ENCODE measurements at places on chromosomes 2 and 18.

DNA sequence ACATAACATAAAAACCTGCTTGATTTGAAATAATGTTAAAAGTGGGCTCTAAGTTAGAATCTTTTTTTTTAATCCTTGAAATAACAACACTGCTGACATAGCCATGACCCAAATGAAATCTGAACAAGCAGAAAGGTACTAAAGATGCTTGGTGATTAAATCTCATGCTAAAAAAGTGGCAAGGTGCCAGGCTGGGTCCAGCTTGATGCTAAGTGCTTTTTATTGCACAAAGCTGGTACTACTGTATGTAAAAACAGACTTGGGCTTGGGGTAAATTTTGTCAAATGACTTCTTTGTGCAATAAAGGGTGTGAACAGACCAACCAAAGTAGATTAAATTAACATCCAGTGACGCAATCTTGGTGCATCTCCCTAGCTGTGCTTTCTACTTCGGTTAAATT lies 13.4 kb downstream of the BCL11A start:
- DNase-seq = no peak

GRCh38 chr18:75172299-75173124 lies 36.4 kb downstream of the PTGR3 start:
- DNase-seq = no peak

DNA sequence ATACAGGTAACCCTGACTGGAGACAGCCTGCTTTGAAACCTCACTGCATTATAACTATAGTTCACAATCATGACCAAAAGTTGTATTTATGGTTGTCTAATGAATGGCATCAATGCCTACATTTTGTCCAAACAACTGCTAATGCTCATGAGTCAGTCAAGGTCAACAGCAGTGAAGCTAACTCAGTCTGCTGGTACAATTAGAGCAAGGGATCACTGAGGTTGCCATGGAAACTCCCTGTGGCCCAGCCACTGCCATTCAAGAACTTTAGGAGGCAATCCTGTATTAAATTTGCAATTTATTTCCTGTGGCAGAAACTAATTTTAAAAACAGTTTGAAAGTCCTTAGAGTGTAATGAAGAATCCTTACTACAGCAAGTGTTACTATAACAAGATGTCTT lies 185.1 kb upstream of the SMAD7 start:
- no peak for DNase-seq

GRCh38 chr2:178422097-178422496 lies 28.9 kb downstream of the PRKRA start:
- DNase-seq = no peak

DNA sequence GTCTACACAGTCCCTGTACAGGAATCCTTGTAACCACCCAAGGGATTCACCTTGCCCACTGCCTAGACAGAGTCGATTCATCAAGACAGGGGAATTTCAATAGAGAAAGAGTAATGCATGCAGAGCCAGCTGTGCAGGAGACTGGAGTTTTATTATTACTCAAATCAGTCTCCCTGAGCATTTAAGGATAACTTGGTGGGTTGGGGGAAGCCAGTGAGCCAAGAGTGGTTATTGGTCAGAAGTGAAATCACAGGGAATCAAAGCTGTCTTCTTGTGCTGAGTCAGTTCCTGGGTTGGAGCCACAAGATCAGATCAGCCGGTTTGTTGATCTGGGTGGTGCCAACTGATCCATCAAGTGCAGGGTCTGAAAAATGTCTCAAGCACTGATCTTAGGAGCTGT lies 17.8 kb upstream of the FAM98A start:
- no peak for DNase-seq

DNA sequence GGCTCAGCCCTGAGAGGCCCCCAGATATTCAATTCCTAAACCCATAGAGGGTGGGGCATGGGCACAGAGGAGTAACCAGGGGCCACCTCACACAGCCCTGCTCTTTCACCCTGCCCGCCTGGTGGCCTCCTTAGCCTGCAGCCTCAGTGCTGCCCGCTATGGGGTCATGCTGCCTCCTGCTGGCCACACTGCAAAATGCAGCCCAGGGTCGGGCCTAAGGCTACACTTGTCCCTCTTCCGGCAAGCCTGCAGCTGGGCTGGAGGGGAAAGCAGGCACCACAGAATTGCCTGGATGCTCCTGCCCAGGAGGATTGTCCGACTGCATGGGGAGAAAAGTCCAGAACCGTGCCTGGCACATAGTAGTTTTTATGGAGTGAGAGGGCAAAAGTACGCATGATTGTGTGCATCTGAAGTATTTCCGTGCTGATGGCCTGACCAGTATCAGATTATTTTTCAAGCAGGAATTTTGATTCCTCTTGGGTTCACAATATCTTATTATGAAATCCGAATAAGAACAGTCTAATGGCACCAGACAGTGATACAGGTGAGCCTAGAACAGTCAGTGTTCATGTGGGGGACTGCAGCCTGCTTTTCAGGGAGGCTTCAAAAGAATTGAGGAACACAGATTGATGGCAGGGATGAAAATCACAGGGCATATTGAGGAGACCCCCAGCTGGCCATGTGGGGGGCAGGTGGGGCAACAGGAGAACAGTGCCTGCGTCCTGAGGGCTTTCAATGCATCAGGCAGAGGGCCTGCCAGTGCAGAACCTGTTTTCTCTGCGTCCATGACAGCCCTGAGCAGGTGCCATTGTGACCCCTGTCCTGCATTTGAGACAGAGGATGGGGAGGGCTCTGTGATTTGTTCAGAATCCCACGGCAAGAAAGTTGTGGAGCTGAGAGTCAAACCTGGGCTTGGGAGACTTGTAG lies 51.2 kb upstream of the ALPP start:
- DNase-seq = no peak

GRCh38 chr2:186592137-186592875 lies 2.5 kb downstream of the ITGAV start:
- no peak for DNase-seq
